SHP77 (cell line): ENCODE measurements at places on chromosomes 1 and 21.

- no peak for DNase-seq
Measured at GRCh38 chr1:3014050-3014440, 7.2 kb upstream of the ACTRT2 start.

GRCh38 chr1:207882692-207883091 is 28.2 kb downstream of the CD34 start:
- no peak for DNase-seq

- no peak for DNase-seq
Measured at GRCh38 chr21:39118061-39118460, 65.2 kb downstream of the PSMG1 start.

- no peak for DNase-seq
Measured at GRCh38 chr21:42657676-42658319, 4.4 kb downstream of the PDE9A start.

DNA sequence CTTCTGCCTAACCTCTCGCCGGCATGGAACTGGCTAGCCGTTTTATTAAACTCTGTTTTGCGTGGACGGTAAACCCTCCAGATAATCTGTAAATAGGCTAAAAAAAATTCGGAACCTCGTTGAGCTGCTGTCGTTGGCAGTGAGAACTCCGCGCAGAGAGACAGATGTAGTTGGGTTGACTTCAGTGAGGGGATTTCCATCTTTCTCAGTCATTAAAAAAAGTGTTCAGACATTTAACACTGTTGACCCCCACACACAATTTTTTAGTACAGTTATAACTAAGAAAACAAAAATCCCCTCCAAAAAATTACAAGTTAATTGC is 464 bp downstream of the PARK7 start:
- no peak for DNase-seq

GRCh38 chr1:115665319-115666096 is 23.7 kb downstream of the VANGL1 start:
- peak; percentile 20 for DNase-seq

DNA sequence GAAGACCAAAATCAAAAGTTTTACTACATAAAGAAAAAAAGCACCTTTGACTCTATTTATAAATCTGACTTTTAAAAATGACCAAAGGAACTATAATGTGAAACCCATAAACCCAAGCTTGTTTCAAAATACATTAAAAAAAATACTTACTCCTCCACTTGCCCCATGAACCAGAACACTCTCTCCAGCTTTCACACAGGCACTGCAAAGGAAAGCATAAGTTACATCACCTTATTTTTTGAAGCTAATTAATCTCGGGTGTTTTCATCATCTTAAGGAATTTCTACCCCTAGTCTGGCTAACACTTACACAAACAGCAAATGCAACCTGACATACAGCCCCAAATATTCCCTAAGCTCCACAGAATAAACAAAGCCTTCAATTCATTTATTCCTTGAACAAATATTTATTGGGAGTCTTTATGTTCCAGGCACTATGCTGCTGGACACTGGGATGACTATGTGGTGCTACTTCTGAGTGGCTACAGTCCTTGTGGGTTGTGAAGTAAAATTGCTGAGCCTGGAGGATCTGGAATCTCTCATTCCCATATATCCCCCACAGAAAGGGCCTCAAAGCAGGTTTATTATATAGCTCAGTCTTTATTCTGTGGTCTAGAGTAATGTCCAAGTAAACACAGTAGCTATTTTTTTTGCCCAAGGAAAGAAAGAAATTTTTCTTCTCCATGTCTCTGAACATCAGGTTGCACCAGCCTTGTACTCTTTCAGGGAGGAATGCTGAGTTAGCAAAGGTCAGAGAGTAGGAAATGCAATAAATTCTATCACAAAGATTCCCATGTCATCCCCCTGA is 18.2 kb downstream of the CRYZ start:
- no peak for DNase-seq

DNA sequence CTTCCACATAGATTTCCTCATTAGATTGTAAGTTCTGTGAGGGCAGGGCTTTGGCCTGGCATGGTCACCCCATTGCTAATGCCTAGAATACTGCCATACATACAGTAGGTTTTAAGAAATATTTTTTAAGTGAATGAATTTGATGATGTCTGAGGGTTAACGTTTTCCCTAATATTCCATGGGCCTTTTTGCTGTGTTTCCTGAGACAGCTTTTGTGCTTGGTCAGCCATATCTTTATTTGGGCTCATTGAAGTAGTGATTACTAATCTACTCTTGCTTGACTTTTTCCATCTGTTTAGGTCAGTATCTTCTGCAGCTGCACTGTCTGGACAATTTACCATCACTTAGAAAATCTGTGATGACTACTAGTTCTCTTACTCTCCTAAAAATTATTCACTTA is 3.5 kb downstream of the CDC42 start:
- DNase-seq: no peak

DNA sequence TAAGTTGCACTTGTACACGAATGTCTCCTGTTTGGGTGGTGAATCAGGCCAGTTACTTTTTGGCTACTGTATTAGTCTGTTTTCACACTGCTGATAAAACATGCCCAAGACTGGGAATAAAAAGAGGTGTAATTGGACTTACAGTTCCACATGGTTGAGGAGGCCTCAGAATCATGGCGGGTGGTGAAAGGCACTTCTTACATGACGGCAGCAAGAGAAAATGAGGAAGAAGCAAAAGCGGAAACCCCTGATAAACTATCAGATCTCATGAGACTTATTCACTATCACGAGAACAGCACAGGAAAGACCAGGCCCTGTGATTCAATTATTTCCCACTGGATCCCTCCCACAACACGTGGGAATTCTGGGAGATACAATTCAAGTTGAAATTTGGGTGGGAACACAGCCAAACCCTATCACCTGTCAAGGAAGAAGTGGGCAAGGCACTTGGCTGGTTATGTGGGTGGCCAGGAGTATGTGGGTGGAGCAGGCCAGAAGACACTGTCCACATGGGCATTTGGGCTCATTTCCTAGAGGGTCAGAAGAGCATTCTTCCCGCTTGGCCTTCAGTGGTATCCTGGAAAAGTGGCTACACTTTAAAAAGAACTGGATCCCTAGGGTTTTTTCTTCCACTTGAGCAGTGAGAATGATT is 228.8 kb downstream of the HHAT start:
- no peak for DNase-seq

DNA sequence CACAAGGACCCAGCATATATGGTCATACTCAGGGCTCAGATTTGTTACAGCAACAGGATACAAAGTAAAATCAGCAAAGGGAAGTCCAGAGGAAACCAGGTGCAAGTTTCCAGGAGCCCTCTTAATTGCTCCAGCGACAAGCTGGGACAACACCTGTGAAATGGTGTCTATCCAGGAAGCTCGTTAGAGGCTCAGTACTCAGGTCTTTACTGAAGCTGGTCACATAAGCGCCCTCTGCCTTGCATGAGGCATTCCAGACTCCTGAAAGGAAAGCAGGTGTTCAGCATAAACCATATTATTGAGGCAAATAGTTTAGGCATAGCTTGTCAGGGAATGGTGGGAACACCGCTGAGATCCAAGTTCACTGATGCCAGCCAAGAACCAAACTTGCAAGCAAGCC is 231.0 kb downstream of the SLC35F3 start:
- DNase-seq: peak; percentile 8

DNA sequence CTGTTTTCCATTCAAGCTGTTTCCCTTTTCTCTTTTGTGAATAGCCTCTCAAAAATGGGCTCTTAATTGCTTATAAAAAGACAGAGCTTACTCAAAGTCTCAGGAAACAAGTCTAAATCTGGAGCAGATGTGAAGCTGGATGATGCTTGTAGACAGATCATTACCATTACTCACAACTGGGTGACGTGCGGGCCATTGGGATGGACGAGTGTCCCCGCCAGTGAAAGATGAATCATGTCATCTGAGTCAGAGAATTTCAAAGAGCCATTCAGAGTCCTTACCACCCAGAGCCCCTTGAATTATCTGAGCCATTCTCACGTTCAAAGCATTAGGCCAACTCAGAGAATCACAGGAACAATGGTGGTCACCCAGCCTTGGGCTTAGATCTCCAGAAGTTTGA is 134.6 kb downstream of the HUNK start:
- no peak for DNase-seq

DNA sequence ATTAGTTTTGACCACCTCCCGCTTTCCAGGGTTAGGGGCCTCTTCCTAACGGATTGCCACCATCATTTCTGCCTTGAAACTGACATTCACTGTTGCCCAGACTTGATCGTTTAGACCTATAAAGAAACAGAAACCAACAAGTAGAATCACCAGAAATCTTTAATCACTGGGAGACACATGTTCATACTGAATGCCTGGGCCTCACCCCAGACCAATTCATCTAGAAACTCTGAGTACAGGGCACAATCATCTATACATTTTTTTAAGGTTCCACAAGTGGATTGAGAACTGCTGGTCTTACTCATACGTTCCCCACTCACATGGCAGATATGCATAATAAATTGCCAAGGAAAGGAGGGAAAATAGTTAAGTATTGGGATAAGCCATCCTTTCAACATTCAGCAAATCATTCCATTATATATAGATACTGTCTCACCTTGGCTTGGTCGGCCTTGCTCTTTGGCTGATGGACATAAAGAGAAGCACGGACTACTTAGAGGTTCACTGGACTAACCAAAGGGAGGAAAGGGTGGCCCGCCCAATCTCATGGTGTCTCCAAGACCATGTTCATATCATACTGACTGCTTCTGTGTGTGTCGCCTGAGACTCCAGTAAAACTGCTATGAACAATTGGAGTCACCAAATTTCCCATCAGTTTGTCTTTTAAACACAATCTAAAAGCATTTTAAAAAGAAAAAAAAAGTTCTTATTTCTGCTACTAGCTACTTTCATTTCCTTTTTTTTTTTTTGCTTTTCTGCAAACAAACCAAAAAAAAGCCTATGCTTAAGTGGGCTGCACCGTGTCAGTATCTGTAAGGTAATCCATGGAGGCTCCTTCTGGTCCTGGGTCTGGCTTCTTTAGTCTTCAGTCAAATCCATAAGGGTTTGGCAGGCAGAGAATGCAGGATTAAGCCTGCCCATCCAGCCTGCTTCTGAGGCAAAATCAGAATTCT is 9.4 kb upstream of the TARBP1 start:
- DNase-seq: no peak

- DNase-seq: no peak
Measured at GRCh38 chr1:226748306-226748705, 9.2 kb upstream of the ITPKB start.

DNA sequence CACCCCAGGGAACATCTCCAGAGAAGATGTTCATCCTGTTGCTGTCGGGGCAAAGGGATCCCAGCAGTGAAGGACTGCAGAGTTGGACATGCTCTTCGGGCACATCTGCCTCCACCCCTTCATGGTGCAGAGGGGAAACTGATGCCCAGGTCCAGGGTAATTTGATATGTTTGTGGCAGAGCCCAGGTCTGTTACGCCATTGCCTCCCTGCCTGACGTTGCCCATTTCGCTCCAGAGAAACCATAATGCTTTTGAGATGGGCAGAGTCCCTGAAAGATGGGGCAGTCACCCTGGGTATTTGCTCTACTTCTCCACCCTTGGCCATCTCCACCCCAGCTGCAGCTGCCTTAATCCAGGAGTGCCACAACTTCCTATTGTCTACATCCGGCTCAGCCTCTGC is 290.4 kb upstream of the POU3F1 start:
- DNase-seq: no peak

GRCh38 chr1:151060007-151060656 is at the start of gene MLLT11:
Gene MLLT11, plus strand, starts transcription at chr1:151060397. Its CDS starts 6,828 bp downstream, at chr1:151067225.
- DNase-seq: peak; percentile 90

- no peak for DNase-seq
Measured at GRCh38 chr1:88210103-88210787, 473.8 kb upstream of the PKN2 start.

DNA sequence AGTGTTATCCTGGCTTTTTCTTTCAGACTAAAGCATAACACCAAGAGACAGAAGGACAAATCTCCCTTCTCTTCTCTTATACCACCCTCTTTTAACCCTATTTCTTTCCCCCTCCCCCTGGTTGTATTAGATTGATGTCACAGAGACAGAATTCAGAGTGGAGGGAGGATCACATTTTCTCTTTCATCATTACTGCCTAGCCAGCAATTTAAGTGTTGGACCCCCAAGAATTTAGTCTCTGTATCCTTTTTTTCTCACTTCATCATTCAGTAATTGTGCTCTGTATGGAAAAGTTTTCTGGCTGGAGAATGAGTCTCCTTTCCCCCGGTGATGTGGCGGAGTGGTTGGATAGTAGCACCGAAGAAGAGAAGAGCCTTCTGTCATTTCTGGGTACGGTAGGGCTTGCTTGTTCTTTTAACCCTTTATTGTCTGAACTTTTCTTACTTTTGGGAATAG is 124.8 kb downstream of the CLEC20A start:
- no peak for DNase-seq

DNA sequence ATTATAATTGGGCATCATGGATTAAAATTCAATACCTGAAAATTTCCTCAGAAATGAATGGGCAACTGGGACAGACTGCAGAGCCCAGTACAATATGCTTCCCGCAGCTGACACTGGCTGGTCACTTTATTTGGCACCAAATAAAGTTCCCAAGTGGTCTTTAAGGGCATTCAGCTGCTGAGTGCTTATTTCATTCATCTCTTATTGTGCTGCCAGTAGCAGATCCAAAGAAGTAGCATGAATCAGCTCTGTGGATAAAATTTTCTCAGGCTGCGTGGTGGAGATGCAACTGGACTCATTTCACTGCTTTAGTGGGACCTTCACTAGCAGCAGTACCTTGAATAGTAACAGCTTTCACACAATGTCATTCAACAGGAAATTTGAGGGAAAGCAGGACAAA is 226.3 kb upstream of the ADGRL2 start:
- DNase-seq: no peak

- no peak for DNase-seq
Measured at GRCh38 chr1:64474665-64475439, 4.9 kb downstream of the CACHD1 start.

DNA sequence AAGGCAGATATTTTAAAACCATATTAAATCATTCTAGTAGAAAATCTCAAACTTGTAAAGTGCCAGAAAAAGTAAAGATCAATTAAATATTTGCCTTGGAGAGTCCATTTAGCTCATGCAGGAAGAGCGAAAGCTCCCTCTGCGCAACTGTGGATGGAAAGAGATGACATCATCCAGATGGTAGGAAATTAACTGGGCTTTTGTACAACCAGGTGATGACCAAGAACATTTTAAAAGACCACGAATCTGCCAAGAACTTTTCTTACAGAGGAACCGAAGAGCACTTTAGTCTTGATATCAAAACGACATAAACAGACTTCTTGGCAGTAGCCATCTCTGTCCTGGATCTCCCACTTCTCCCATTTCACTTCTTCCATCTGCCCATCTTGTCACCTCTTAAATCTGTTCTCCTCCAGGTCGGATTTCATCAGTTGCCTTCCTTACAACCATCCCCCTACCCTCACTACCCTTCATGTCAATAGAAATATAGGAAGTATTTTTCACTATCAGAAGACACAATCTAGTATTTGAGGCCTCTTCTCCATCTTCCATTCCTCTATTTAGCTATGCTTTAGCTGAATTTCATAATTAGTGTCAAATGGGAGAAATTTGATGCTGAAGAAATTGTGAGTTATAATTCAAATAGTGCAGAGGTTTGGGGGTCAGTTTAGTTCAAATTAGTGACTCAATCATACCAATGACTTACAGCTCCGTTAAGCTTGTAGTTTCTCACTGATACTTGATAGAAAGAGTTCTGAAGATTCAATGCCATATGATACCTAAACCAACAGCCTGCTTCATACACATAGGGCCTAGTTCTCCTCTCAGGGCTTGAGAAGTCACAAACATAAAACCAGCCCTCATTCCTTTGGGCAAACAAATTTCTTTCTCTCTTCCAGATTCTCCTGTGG is 22.0 kb upstream of the DNASE2B start:
- DNase-seq: no peak

GRCh38 chr1:151326619-151327222 is 495 bp downstream of the PI4KB start:
- DNase-seq: peak; percentile 41
